ENCODE measurements at places on chromosomes 2 and 18.

GRCh38 chr18:13579874-13580273 lies 146.5 kb downstream of the FAM210A start:
- no peak for DNase-seq

DNA sequence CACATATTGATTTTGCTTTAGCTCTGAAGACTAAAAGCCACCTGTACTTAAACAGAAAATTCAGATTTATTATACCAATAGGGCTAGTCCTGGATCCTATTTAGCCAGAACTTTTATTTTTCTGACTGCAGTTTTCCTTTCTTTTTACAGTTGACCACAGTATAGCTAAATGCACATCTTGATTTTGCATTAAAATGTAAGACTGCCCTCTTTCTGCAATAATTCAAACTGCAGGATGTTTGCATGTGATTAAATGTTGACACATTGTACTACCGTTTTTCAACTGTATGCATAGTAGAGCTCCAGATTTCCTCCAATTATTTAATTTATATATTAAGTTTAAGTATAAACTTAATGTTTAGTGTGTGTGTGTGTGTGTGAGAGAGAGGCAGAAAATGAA lies 1262.9 kb downstream of the SUCLG1 start:
- no peak for DNase-seq

GRCh38 chr2:86017901-86018896 lies 87.5 kb downstream of the POLR1A start:
- DNase-seq, result peak; percentile 52

DNA sequence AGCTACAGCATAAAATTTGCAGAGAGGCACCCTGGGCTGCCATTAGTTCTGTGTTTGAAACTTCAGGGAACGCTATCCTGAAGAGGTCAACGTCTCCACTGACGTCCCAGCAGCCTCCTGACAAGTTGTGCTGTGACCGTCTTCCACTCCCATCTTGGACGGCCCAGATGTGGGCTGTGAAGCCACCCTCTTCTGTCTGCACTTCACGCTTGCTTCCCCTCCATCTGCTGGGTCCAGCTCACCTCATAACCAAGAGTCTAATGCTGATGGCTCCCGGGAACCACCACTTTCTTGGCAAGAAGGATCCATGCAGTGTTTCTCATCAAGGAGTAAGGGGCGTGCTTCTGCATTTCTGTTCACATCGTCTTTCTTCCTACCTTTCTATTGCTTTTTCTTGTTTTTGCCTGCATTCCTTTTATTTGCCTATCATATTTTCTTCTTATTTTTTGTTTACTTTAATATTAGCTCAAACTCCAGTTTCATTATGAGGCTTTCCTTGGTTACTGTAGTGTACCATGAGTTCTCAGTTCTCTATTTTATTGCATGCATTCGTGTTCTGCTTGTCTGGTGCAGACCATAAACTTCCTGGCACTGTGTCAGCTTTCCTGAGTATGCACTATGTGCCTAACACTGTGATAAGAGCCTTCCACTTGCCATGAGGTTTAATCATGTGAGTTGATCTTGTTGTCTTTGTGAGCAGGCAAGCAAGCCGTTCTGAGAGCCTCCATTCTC lies 631.8 kb upstream of the RAB6C start:
- peak; percentile 15 for DNase-seq

- no peak for DNase-seq
Measured at GRCh38 chr2:183105402-183106134, 18.7 kb upstream of the NUP35 start.

DNA sequence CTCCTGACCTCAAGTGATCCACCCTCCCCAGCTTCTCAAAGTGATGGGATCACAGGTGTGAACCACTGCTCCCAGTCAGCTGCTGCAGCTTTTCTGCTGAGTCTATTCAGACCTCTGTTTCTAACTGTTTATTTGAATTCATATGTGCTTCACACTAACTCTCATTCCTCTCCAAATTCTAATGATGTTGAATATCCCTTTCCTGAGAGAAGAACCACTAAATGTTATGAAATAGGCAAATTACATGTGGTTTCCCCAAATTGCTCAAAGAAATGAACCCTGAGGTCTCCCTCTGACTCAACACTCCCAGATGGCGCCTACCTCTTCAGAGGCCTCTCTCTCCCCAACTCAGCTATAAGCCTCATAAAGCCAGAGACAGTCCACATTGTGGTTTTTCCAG lies 98.6 kb downstream of the IRS1 start:
- no peak for DNase-seq

GRCh38 chr2:9160732-9161131 lies 45.9 kb upstream of the ASAP2 start:
- no peak for DNase-seq

DNA sequence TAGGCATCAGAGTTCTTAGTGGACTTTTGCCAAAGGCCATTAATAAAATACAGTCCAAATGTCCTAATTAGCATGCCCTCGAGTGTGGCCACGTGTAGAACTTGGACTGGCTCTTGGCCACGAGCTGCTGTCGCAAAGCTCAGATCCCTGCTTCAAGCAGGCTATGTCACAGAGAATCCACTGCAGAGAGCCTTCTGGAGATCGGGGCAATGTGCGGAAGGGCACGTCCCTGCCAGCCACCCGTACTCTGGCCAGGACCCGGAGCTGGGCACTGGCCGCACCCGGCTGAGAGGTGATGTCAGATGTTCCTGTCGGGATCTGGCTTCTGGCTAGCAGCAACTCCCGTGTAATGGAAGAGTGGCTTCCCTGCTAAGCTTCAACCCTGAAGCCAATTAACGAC lies 432.7 kb upstream of the ID2 start:
- peak; percentile 33 for DNase-seq

- no peak for DNase-seq
Measured at GRCh38 chr2:191115391-191115790, 35.4 kb downstream of the STAT4 start.

DNA sequence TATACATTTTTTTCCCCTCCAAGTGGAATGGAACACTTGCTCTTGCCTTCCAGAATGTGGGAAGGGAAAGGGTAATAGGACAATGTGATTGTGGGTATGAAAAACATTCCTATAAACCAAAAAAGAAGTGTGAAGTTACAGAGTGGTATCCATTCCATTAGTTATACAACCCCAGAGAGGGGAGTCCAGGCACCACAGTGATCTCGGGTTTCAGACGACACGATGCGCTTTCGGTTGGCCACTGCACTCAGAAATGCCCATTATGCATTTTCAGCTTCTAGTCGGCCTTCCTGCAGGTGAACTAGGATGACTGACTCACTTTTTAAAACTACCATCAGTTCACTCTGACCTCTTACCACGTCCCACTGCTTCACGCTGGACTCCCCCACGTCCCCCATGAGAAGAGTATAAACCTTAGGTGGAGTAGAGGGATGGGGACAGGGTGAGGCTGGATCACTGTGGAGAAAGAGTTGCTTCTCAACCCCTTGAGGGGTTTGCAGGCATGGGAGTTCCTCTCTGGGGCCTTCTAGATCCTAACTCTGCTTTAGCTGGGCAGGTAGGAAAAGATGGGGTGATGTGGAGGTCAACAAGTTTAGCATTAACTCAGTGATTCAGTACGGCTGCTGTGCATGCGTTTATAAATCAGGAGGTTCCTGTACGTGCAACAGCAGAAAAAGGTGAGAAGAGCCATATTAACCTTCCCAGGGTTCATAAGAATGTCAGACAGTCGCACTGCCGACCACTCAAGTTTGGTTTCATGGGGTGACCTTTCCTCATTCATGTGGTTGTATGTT lies 50.5 kb downstream of the ZNF532 start:
- DNase-seq, result no peak

All from heart right ventricle (tissue), 16 donors.